ENCODE measurements at places on chromosomes 6 and 20.
A peak's percentile ranks its signal among the peaks of the same experiment; 100 is the strongest.

DNA sequence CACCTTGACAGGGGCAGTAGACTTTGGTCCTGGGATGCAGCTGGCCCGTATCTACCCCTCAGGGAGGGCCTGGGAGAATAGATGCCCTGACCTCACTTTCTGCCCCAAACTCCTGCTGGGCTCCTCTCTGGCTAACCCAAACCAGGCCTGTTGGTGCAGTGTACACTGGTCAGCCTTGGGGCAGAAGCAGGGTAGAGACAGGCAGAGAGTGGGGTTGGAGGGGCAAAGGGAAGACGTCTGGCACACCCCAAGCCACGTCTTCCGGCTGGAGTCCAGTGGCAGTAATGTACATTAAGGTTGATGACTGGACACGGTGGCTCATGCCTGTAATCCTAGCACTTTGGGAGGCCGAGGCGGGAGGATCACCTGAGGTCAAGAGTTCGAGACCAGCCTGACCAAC is 9.3 kb downstream of the DDR1 start:
- no peak for DNase-seq

DNA sequence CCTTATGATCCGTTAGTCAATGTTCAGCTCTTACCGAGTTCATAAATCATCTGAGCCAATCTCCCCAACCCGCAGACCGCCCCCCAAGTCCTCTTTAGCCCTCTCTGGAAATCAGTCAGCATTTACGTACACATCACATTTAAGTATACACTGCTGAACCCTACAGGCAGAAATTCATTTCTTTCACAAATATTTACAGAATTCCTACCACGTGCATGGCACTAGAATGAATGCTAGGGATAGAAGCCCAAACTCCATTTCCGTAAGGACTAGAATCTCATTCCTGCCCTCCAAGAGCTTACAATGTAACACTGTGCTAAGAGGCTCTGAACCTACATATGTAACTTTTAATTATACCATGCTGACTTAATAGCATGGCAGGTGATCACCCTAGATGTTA is 1.8 kb downstream of the OSER1 start:
- DNase-seq: no peak

- no peak for DNase-seq
These were observed 14.9 kb upstream of the SLC22A23 start for GRCh38 chr6:3471711-3472110.

- DNase-seq: no peak
These were observed 1131.3 kb upstream of the MAP3K7 start for GRCh38 chr6:91718198-91718597.

DNA sequence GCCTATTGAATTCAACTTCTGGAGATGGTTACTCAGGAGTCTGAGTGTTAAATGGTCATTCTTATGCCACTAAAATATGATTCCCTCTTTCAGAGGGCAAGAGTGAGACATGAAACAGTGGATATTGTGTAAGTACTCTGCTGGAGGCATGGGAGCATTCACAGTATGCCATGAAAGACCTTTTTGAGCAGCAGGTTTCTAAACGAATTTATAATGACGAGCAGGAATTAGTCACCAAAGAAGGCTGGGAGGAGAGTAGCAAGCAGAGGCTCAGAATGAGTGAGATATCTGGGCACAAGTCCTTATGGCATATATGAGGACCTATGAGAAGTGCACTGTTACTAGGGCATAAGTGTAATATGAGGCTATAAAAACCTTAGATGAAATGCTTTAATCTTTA is 10.9 kb upstream of the MYB start:
- no peak for DNase-seq

- DNase-seq: no peak
These were observed 396.8 kb downstream of the QKI start for GRCh38 chr6:163811317-163811716.

DNA sequence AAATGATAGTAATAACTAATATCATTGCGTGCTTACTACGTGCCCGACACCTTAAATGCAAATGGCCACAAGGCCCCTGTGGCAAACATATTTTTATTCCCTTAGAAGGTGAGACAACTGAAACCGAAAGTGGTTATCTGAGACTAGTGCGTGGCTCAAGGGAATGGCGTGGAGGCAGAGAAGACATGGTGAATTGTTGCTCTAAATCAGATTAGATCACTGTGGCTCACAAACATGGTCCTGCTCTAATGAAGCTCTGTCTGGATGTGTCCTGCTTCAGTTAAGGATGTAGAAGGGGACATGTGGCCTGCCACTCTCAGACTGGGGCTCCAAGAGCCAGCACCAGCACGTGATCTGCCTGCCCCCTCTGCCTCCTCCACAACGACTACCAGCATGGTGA is 124.2 kb upstream of the GMDS start:
- DNase-seq: no peak

GRCh38 chr20:25000268-25000801 is 7.8 kb upstream of the APMAP start:
- DNase-seq: peak; percentile 68

GRCh38 chr6:155077331-155077730 is 82.2 kb downstream of the TIAM2 start:
- DNase-seq: no peak

DNA sequence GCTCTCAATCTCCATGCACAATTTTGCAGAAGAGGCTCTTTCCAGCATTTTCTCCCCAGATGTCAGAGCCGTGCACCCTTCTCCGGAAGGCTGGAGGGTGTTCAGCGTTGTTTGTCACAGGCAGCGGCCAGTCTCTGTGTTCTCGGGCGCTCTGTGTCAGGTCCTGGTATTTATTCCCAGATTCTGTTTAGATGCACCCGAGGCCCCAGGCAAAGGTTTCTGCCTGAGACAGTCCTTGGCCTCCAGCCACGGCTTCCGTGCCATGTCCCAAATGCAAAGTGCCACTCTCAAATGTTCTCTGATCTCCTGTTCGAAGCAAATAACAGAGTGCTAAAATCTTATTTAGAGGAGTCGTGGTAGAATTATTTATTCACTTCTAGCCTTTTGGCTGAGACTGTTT is 140.3 kb upstream of the AGPAT4 start:
- DNase-seq: no peak

DNA sequence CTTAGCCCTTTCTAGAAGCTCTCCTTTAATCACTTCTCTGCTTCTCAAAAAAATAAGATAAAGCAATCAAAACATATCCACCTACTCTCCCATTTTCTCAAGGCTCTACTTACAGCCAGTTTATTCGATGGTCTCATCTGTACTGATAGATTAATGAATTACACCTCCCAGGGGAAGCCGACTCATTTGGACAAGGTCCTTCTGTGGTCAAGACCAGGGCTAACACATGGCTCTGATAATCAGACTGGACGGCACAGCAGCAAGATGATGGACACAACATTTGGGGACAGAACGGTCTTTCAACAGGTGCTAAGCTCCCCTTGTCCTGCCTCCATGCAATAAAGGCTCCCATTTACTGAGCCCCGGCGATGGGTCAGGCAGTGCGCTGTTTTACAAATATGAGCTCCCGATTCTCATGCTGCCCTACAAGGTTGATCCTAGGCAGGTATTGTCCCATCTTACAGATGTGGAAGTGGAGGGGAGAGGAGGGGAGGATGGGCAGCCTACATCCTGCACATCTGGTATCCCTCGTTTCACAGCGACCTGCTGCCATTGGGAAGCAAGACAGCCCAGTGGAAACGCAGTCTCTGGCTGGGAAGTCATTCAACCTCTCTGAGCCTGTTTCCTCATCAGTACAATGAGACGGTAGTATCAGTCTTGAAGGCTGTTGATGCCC is 15.7 kb downstream of the CPNE5 start:
- DNase-seq: no peak

DNA sequence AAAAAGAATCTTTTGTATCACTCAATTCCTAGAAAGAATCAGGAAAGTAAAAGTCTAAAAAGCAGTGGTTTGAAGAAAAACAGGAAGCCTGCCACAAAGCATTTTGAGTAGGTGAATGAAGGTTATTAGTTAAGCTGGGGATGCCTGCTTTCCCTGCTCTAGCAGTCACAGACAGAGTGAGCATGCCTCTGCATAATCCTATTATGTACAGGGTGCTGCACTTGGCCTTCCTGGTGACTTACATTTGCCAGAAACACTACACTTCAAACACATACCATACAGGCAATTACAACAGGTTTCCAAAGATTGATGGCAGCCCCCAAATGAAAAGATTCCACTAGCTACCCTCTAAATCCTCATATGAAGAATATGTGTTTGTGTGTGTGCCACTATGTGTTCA is 130.8 kb downstream of the TPBG start:
- DNase-seq: no peak

DNA sequence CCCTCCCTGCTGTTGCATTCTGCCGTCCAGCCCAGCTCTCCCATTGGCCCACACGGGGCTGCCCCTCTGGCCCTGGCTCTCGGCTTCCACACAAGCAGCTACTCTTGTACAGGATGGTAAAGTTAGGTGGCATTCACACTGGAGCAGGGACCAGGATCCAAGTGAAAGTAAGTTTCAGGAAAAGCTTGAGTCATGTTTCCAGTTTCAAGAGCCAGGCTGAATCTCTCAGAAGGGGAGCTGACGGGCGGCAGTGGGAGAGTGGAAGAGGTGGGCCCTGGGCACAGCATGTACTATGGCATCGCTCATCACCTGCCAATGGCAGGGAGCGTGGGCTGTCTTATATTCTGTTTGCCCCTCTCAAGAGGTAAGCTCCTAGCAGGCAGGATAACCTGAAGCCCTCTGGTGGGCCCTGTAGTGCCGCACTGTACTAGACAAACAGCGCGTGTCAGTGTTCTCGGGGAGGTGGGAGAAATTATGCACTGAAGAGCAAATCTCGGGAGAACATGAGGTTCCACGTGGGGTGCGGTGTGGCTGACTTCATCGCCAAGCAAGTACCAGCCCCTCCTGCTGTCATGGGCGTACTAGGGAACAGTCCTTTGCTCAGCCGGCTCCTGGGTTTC is 241.5 kb downstream of the NRN1 start:
- no peak for DNase-seq

- no peak for DNase-seq
These were observed 7.3 kb downstream of the COL10A1 start for GRCh38 chr6:116118608-116119007.

DNA sequence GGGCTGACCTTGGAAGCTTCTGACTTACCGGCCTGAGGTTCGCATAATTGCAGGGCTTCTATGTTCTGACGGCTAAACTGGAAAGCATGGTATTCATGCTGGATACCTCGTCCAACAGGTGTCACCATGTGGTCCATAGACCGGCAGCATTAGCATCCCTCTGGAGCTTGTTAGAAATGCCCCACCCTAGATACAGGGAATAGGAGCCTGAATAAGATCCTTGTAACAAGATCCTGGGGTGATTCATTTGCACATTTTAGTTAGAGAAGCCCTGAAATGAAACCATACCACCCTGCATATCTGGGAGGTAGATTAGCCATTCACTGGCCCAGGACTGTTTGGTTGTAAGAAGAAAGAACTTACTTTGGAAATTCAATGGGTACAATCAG is 77.7 kb downstream of the TMEM170B start:
- DNase-seq: no peak

DNA sequence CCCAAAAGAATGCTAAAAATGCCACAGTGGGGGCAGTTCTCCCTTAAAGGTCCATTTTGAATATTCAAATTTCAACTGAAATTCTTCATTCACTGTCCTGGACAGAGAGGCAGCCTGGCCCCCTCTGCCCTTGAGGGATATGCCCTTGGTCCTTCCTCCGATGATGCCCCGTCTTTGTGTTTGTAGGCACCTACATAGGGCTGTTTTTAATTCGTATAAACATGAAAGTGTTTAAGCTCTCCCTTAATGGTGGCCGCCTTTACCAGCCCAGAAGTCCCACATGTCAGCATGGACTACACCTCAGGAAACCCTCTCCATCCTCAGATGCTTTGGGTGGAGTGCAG is 70.2 kb downstream of the SSR1 start:
- DNase-seq: no peak

DNA sequence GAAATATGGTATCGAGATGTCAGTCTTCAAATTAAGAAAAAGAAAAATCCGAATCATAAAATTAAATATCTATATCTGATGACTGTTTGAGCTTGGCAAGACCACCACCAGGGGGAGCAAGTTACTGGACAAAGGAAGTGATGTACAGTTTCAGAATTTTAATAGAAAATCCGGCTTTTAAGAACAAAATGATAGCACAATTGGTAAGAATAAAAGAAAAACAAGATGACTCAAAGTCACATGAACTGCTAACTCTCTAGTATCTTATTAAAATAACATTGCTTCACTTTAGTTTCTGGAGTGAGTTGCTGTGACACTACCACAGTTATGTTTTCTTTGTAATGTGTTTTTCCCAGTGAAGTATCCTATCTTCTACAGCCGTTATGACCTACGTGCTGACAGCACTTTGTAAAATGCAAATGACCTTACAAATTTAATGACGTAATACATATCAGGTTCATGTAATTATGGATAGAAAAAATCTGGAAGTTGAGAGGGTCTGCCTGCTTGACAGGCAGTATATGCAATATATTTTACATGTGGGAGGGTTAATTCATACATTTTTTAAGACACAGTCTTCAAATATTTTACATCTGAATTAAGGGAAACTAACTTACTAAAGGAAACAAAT is 405.3 kb upstream of the HS3ST5 start:
- DNase-seq: peak; percentile 10

- no peak for DNase-seq
These were observed 2.9 kb downstream of the GSS start for GRCh38 chr20:34952671-34953070.

- peak; percentile 62 for DNase-seq
These were observed 181.0 kb upstream of the ZNF217 start for GRCh38 chr20:53774461-53775203.

- DNase-seq: peak; percentile 89
These were observed 198.6 kb upstream of the THBS2 start for GRCh38 chr6:169452117-169452868.

- no peak for DNase-seq
These were observed 61.7 kb upstream of the MPC1 start for GRCh38 chr6:166444446-166444845.

DNA sequence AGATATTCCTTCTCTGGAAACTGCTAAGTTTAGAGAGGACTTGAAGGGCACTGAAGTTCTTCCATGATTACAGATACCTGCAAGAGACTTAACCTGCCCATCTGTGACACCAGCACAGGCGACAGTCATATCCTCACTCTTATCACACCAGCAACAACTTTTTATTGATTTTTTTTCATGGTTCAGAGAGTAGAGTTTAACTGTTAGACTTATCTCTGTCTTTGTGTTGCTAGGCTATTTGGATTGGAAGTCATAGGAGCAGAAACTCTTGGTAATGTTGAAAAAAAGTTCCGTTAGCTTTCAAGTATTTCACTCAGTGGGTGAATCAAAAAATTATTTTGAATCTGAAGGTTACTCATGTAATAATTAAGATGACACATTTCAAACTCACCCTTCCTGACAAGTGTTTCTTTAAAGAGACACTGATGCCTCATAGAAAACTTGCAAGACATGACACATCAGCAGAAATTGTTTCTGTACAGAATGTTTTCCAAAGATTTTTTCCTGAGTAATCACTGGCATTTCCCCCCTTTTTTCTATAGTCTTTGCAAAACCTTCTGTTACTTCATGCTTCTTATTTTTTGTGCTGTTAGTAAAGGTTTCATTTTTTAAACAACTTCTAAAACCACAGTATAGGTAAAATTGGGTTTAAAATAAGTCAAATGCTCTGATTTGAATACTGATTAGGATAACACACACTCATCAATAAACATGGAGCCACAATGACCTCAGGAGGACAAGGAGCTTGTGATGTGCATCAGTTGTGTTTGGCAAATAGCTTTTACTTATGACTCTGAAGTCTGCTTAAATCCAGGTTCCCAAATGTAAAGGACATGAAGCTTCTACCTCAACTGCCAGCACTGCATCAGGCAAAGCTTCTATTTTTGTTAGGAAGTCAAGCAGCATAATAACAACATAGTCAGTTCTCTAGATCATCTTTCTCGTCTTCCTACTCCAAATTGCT is 252.9 kb upstream of the MAN1A1 start:
- DNase-seq: peak; percentile 18
